Stimulated activated CD8-positive, alpha-beta memory T cell treated with anti-CD3 and anti-CD28 coated beads, Interleukin-15, amount 100 ng/mL, for 24 hours (primary cell): ENCODE measurements at places on chromosomes 5 and 9.

DNA sequence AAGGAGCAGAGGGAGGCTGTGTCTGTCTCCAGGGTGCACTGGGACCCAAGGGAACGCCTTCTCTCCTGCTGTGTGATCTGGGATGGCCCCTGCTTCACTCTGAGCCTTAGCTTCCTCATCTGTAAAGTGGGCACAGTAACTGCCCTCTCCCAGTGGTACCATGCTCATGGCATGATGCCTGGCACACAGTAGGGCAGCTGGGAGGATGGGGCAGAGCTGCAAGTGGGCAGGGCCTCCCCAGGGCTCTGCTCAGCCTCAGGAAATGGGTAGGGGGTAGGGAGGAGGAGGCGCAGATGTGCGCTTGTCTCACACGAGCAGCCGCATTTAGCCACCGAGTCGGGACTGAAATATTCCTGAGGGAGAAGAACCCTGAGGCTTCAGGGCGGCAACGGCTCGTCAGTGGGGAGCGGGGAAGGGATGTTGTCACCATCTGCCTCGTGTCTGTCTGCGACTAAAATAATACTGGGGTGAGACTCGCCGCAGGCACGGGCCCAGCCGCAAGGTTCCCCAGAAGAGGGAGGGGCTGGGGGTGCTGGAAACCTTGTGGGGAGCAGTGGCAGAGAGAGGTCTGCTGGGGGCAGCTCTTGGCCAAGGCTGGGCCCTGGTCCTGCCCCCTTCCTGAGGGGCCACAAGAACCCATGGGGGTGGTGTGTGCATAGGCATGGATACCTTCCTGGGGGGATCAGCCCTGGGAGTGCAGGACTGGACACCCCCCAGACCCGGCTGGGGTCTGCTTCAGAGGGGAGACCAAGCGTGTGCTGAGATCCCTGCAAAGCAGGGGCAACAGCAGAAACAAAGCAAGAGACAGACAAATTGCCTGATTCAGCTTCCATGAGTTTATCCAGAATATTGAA lies 55.2 kb upstream of the PSD2 start:
- no peak for DNase-seq

GRCh38 chr9:2242831-2243330 lies 227.7 kb downstream of the SMARCA2 start:
- no peak for DNase-seq

DNA sequence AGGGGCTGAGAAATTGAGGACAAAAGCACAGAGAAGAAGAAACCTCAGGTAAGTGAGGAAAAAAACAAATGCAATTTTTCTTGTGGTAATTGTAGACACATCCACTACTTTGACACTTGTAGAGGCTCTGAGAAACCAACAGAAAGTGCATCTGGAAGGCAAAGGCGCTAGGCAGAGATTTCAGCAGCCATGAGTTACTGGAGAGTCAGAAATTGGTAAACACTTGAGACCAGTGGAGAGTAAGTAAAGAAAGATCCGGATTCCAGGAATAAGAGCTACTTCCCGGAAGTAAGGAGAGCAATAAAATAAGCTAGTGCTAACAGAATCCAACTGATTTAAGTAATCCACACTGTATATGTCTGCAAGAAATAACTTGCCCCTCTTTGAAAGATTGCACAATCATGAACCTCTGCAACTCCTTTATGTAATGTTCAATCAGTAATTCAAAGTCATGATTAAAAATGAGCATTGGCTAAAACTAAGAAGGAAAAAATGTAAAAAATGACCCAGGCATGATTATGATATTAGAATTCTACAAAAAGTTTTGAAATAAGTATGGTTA lies 382.1 kb downstream of the CDH18 start:
- no peak for DNase-seq

- no peak for DNase-seq
These were observed 105.0 kb downstream of the ACTL7B start for GRCh38 chr9:108750661-108751215.

- DNase-seq, result no peak
These were observed 114.0 kb downstream of the C9orf50 start for GRCh38 chr9:129506892-129507291.

DNA sequence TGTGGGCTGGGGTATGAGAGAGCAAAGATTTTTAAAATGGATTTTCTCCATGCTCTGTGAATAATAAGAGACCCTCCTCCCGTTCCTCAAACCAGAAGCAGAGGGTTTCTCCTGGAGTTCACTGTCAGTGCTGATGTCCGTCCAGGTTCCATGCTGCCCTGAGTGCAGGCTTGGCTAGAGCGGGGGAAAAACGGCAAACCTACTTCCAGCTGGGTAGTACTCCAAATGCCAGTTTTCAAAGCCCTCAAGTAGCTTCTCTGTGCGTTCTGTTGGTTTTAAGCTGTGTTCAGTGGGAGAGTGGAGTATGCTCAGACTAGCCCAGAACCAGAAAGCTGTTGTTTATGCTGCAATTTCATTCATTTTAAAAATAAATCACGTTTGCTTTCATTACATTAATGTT lies 40.3 kb downstream of the RASGEF1C start:
- DNase-seq, result no peak

DNA sequence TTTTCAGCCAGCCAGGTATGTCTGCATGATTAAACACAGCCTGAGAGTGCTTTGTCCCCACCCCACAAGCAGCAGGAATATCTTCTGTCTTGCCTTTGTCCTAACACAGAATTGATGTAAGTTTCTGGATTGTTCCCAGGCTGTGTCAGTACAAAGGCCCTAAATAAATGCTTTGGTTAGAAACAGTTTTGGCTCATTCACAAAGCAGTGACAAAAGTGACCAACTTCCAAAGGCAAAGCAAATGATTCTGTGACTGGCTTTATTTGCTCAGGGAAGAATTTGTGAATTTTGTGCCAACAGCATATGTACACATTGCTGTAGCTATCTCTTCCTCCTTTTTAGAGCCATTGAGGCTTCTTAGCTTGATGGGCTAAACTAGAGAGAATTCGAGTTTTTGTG lies 133.7 kb downstream of the PLPPR1 start:
- no peak for DNase-seq

DNA sequence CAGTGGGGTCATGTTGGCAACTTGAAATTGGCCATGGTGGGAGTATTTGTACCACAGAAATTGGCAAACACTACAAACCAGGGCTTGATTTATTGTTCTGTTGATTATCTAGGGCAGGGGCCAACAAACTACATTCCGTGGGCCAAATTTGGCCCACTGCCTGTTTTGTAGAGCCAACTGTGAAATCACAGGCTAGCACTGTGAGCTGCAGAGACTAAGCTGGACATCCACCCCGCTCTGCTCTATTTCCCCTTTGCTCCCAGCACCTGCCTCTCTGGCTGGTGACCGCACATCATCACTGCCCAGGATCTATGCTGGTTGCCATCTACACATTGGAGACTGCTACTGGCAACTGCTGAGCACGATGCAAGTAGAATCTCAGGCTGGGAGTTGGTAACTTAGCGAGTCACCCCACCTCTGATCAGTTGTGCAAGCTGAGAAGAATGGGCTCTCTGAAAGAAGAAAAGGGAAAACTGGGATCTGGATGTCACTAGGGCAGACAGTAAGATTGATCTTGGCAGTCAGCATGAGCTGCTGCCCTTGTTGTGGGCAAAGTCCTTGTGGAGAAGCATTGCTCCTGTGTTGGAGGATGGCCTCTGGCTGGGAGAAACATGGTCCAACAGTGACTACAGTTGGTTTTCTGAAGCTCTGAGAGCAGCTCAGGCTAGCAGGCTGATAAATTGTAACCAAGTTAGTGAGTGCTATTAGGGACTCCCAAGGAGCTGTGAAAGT lies 144.7 kb upstream of the RAD23B start:
- DNase-seq, result no peak

DNA sequence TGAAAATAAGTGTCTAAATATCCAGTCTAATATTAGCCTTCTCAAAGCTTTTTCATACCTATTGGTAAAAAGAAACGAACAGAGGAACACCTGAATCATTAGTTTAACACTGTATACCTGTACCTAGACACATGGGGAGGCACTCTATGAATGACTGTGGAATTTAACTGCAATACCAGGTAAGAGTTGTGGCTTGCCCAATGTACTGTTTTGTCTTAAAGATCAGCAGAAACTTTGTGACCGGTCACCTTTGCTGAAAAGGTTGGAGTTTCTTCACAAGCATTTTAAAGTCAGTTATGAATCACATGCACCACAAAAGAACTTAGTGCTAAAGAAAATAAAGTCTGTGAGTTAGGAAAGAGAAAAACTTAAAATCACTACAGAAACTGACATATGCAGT lies 2.4 kb downstream of the PGGT1B start:
- no peak for DNase-seq

DNA sequence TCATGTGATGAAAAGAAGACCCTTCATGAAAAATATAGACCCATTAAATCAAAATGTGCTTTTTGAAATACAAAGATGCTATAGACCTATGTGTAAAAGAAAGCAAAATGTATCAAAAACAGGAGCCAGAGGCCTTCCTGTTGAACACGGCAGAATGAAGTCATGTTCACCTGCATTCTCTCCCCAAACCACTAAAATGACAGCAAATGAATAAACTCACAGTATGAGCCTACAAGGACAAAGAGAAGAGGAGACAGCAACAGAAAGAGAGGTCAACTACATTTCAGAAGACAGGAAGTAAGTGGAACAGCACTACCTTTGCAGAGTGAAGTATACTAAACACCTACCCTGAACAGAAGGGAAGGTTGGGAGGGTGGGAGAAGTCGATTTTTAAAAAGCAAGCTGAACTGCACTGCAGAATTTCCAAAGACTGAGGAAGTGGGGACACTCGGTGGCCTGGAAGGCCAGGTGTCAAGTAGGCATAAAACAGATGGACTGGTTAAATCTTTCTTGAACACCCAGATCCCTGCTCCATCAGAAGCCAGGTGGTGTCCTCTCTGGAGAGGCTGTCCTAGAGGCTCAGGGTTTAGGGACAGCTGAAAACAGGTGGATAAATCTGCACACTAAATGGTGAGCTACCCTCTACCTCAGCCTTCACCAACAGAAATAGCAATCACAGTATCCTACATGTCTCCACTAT lies 48.9 kb downstream of the MED27 start:
- no peak for DNase-seq

DNA sequence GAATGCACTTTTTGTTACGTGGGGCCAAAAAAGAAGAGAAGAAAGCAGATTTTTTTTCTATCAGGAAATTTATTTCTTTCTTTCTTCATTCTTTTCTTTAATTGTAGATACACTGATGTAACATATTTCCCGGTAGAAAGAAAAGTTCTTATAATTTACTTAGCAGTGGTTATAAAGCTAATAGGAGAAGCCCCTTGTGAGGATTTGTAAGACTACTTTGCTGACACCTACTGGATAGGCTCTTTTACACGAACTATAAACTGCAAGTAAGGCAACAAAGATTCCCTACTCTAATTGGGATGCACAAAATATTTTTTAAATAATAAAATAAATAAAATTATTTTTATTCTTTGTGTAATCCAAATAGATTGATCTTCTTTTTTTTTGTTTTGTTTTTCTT lies 284.4 kb downstream of the DNAH5 start:
- DNase-seq, result no peak
